Kidney (tissue), 22 donors: ENCODE measurements at places on chromosomes 1 and 21.

DNA sequence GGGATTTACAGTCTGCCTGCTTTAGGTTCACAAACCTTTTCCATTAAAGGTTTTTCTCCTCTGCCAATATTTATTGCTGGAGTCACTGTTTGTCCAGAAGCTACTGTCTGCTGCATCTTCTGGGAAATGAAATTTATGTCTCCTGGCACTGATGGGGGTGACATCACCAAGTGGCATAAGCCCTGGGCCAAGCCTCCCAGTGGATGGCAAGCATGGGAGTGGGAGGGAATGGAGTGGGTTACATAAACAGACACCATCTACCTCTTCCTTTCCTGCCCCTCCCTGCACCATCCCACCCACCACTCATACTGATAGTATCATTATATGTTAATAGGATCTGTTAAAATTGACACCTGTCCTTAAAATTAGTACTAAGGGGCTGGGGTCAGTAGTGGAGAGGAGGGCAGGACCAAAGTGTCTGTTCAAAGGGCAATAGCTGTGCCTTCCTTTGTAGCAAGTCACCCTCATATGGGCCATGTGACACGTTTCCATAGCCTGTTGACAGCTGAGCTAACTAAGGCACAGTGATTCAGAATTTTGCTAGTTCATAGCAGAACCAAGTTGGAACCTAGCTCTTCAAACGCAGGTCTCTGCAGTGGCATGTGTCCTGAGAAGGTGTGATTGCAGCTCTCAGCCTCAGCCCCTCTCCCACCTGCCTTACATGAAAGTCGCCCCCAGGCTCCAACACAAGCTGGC lies 71.0 kb downstream of the MAB21L3 start:
- DNase-seq: no peak

DNA sequence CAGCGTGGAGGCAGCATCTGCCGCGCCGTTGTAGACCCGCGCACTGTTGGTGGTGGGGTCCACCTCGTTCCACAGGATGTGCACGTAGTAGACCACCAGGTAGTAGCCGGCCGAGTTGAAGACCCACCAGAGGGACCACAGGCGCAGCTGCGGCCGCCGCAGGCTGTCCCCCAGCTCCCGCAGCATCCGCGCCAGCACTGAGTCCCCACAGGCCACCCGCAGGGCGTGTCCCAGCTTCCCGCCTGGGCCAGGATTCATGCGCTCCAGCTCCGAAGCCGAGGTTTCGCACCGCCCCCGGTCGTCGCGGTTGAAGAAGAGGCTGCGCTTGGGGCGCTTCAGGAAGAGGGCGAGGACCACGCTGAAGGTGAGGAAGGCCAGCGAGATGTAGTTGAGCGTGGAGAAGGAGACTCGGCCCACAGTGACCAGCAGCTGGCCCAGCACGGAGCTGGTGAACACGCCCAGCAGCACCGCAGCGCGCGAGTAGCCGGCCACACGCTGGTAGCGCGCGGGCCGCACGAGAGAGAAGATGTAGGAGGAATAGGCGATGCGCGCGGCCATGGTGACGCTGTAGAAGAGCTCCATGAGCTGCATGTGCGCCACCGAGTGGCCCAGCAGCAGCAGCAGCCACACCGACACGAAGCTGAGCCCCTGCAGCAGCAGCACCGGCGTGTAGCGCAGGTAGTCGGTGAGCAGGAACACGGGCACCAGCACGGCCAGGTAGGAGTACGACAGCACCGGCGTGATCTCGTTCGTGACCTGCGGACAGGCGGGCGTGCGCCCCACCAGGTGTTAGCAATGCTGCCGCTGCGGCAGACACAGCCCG lies 10.6 kb downstream of the SLC19A1 start:
- no peak for DNase-seq

- DNase-seq: no peak
Observed at GRCh38 chr1:8349961-8350360, 32.0 kb downstream of the SLC45A1 start.

GRCh38 chr1:65554829-65555228 lies 134.4 kb downstream of the LEPR start:
- no peak for DNase-seq

- DNase-seq: no peak
Observed at GRCh38 chr1:87719658-87720057, 391.0 kb downstream of the LMO4 start.

DNA sequence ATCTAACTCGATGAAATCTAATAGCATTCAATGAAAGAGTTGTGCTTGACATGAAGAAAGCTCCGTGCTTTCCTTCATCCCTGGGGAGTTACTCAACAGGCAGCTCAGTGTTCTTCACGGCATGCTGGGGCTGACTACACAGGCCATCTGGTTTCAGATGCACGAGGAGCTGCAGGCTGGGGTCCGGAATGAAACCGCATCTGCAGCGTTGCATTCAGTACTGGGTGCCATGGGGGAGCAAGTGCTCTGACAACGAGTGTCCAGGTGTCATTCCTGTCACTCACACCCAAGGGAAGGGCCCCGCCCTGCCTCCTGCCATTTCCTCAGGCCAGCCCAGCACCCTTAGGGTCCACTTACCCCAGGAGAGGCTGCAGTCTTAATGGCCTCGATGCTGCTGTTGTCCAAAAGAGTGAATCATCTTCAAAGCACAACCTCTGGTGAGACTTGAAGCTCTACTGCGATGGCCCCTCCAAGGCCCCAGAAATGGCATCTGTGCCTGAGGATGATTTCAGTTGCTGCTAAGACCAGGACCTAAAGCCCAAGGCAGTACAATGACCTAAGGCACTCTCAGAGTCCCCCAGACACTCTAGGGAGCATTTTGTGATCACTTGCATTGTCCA lies 61.4 kb downstream of the STUM start:
- no peak for DNase-seq

- DNase-seq: no peak
Observed at GRCh38 chr1:35556484-35557117, 602 bp downstream of the KIAA0319L start.

DNA sequence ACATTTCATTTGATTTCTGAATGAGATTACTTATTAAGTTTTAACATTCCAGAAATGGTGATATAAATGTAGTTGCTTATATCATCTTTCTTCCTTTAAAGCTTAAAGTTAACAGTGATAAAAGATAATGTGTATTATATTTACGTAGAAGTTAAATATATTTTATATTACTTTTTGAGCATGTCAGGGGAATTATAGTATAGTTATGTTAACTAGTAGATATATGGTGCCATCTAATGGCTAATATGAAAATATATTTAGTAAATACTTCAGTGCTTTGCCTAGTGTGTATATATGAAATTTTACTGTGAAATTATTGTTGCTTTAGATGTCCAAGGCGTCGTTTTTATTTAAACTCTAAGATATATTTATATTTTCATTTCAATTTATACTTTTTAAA lies 51.5 kb downstream of the SYT14 start:
- no peak for DNase-seq

DNA sequence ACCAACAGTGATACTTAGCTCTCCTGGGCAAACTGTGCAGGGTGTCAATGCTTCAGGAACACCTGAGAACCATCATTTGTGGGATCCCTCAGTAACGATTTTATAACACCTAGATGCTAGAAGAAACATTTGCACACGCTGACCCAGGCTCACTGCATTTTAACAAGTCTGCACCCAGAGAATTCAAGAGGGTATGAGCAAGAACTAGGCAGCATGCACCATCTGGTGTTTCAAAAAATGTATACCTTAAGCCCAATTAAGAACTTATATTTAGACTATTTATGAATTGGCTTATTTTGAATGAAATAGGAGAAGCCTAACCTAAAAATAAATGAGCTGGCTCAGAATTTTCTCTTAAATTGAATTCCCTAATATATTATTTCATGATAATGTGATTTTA lies 400.5 kb downstream of the GPATCH2 start:
- DNase-seq: no peak

DNA sequence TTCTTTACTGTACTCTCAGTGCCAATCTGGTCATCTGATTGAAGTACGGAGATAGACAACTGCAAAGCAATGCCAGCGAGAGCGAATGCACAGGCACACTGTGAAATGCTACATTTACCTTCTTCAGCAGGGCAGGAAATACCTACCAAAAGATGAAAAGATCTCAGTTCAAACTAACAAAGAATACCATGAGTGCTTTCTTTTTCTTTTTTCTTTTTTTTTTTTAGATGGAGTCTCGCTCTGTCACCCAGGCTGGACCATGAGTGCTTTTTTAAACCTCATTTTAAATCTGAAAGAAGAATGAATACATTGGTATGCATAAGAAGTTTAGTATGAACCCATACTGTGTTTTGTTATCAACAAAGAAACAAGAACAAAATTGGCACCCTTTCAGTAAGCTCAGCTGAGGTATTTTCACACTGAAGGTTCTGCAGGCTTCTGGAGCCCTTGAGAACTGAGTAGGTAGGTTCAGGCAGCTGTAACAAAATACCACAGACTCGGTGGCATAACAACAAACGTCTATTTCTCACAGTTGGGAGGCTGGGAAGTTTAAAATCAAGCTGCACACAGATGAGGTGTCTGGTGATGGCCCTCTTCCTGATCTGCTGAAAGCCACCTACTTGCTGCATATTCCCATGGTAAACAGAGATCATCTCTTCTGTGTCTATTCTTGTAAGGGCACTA lies 1.7 kb upstream of the CHI3L2 start:
- no peak for DNase-seq

- peak; percentile 17 for DNase-seq
Observed at GRCh38 chr21:17185674-17186073, 327.2 kb upstream of the CXADR start.

DNA sequence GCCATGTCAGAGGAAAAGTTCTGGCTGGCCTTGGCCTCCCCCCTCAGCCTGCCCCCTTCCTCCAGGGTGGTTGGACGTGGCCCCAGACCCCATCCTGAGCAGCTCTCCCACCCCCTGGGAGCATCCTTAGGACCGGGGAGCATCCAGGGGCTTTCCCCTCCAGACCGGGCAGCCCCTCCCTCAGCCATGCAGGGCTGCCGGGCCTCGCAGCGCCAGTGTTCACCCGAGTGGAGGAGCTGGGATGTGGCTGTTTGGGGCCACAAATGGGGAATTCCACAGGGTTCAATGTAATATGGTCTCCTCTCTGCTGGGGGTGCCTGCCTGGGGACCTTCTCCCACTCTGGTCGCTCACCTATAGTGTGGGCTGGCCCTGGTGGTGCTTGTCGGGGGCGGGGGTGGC lies 4.2 kb upstream of the PFKL start:
- peak; percentile 52 for DNase-seq

GRCh38 chr1:35857830-35858229 lies 25.2 kb upstream of the AGO1 start:
- no peak for DNase-seq

- DNase-seq: no peak
Observed at GRCh38 chr21:45443595-45444181, 38.7 kb downstream of the COL18A1 start.

DNA sequence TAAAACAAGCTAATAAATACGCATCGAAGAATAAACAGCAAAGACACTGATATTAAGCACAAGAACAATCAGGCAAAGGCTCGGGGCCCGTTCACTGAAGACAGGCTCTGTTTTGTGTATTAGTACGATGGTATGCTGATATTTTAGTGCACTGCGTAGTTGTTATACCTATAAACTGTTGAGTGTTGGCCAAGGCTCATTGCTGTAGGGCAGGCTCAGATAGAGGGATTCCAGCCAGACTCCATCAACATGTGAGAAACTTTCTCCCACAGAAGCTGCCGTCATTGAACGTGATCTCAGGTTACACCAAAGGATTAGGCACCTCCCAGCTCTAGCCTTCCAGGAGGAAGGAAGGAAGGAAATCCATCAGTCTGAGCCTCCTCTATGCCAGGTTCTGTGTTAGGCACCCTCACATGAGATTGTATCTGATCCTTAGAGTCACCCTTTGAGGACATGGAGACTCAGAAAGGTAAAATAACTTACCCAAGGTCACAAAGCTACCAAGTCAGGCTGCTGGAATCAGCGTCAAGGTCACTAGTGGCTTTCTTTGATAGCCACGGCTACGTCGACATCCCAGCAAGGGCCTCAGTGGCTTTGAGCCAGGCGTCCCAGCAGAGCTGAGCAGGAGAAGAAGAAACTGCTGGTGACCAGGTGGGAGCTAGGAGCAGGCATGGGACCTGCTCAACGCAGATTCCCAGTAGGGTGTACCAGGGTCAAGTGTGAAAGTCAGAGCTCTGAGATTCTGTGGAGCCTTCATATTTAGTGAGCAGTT lies 14.8 kb downstream of the BCAR3 start:
- DNase-seq: no peak

GRCh38 chr1:151918819-151919610 lies 9.7 kb upstream of the THEM4 start:
- no peak for DNase-seq

- DNase-seq: no peak
Observed at GRCh38 chr1:179953974-179954492, 577 bp upstream of the CEP350 start.

DNA sequence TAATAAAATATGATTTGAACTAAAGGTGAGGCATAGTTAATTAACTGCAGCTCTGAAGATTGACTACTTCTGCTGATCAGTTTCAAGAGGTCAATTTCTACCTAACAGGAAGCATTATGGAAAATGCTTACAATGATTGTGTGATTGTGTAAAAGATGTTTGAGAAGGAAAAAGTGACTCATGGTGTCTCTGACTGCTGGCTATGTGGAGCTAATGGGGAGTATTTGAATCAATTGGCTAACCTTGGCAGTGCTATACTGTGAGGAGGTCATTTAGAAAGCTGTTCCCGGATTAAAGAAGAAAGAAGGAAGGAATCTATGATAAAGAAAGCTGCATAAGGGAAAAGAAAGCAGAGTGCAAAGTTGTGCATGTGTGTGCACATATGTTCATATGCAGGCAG lies 376.5 kb downstream of the ADGRL2 start:
- DNase-seq: no peak

DNA sequence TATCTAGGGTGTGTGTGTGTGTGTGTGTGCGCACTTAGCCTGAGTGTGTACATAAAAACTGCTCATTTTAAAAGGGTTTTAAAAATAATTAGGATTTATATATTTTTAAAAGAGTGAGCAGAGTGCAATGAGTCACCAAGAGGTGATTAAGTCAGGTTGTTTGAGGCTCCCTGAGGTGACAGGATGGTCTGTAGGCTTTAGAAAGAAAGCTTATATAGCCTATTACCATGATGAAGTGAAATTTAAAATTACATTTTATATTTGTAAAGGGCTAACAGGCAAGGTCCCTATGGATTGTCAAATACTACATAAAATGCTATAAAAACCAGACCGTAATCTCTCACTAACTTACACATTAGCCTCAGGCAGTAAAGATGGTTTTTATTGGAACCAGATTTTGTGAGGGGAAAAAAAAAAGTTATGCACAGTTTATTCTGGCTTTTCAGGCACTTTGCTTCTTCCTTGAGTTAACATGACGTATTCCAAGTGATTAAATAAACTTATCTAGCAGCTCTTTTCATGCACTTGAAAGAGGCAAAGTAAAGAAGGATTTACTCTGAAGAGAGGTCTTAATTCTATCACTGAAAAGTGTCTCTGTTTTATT lies 711.7 kb upstream of the PTBP2 start:
- no peak for DNase-seq
